ENCODE measurements at places on chromosomes 2 and 18.

- no peak for DNase-seq
Measured at GRCh38 chr2:206275312-206276055, 1.0 kb downstream of the ZDBF2 start.

DNA sequence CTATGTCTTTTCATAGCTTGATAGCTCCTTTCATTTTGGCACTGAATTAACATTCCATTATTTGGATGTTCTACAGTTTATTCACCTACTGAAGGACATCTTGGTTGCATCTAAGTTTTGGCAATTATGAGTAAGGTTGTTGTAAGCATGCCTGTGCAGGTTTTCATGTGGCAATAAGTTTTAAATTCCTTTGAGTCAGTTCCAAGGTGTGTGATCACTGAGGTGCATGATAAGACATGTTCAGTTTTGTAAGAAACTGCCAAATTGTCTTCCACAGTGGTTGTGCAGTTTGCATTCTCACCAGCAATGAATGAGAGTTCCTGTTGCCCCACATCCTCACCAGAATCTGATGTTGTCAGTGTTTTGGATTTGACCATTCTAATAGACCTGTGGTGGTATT lies 24.2 kb downstream of the XDH start:
- no peak for DNase-seq

DNA sequence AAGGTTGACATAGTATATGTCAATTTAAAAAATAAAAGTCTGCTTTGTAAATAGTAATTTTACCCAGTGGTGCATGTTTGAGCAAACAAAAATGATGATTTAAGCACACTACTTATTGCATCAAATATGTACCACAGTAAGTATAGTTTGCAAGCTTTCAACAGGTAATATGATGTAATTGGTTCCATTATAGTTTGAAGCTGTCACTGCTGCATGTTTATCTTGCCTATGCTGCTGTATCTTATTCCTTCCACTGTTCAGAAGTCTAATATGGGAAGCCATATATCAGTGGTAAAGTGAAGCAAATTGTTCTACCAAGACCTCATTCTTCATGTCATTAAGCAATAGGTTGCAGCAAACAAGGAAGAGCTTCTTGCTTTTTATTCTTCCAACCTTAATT lies 78.6 kb upstream of the CSRNP3 start:
- DNase-seq, result no peak

DNA sequence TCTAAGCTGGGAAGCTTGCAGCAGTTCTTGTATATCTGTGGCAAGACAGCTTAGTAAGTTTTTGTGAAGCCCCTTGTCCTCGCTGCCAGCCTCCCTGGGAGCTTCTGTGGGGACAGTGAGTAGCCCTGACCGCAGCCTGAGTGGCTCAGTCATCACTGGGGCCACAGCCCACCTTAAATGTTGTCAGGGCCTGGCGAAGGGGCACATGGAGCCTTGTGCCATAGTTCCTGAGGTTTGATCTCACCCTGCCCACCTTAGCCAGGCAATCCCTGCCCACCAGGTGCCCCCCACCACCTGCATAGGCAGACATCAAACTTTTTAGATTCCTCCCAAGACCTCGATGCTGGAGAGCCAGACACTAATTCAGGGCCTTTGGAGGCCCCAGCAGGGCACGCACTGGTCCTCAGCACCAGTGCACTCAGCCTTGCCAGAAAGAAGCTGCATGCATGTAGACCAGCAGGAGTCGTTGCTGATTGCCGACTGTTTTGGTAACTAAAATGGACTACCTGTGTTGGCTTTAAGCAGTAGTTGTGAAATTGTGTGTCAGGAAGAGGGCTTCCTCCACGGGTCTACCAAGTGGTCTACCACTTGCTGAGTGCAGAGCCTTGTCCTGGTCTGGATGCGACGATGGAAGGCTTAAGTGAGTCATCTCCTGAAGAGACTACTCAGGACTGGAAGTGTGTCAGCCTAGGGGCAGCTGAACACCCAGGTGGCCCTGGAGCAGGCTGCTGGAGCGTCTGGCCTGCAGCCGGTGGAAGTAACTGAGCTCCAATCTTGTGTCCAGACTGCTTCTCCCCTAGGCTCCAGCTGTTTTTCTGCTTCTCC lies 233.1 kb downstream of the SEPTIN10 start:
- no peak for DNase-seq

- DNase-seq, result no peak
Measured at GRCh38 chr2:226979004-226979403, 143.2 kb downstream of the RHBDD1 start.

DNA sequence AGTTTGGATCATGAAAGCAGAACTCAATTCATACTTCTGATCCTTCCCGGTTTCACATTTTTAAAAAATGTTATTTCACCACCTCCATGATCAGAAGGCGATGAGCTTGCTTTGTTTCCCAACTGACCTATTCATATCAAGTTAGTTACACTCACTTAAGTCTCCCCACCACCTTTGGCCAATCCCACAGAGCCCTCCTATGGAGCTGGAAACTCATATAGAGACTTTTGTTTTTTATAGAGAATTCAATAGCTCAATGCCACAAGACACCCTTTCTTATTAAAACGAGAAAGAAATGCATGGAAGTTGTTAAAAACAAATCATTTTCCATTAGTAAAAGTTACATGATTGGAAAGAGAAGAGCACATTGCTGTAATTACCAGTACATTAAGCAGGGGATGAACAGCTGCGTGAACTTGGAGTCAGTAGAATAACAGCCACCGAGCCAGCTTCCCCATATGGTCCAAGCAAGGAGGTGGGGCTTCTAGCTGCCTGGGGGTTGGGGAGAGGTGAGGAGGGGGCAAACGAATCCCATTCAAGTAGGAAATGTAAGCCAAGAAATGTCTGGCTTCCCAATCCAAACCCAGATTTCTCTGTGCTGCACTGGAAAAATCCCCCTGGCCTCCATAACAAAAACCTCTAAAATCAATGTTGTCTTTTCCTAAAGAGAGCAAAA lies 614.5 kb downstream of the IRS1 start:
- DNase-seq, result no peak

DNA sequence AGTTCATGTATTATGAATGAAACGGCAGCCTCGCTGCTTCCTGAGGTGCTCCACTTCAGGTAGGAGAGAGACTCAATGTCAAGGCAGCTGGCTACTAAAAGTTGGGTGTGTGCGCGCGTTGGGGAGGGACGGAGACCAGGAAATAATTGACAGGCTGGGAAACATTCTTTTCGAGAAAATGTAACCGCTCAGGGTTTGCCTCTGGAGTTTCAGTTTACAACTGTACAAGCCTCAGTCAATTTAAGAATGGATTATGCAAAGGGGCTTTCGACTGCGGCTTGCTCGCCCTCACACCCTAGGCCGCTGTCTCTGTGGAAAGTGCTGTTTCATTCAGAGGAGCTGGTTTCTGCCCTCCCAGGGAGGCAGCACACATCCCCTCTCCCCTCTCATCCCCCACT lies 4.4 kb upstream of the SPRED2 start:
- DNase-seq, result no peak

DNA sequence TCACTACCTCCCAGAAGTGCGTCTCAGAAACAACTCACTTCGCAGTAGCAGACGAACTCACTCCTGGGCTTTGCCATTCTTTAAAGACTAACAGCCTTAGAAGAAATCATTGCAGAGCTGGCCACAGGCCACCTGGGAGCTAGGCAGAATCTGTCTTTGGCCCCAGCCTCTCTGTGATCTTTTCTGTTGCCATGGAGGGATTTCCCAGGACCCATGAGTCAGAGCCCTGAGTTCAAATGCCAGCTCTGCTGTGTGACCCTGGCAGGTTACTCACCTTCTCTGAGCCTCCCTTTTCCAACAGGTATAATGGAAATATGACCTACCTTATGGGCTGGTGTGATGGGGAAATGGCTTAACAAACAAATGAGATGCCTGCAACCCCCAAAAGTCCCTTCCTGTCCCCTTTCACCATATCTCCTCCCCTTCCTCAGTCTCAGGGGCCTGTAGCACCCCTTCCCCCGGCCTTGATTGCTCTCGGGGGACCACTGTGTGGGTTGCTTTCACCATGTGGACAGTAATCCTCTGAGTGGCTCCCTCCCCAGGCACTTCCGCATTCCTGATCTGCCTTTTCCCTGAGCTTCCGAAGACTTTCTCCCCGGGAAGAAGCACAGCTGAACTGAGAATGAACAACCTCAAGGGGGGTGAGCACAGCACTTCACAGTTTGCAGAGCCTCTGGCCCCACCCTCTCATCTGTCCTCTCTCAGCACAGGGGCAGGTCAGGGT lies 34.0 kb upstream of the SLC66A3 start:
- DNase-seq, result no peak

GRCh38 chr2:604385-604784 lies 72.8 kb downstream of the TMEM18 start:
- no peak for DNase-seq

DNA sequence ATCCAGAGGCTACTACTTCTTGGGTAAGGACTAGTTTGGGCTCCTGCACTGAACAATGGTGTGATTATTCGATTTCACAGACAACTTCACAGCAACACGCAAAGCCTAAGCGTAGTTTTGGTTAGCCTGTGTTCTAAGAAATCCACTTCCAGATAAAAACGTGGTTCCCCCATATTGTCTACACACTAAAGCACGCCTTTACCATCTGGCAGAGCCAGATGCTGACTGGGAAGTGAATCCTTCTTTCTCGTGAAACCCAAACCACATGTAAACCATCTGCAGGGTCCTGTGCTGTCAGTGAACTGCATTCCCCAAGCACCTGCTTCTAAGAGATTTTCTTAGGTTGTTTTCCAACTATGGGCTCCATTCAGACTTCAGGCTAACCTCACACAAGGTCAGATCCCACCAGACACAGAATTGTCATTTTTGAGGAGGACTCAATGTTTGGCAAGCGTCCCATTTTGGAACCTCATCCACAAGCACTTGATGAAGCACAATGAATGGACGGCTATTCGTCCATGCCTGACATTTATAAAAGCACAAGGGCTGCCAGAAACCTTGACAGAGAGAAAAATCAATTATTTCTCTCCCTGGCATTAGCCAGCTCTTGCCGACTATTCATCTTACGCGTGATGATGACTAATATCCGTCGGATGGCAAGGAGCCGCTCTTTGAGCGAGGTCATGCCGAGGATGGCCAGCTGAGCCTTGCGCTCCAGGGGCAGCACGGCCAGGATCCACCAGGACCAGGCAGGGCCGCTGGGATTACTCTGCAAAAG lies 38.4 kb downstream of the LONRF2 start:
- no peak for DNase-seq

- DNase-seq, result no peak
Measured at GRCh38 chr18:75049455-75049789, 159.5 kb downstream of the PTGR3 start.

GRCh38 chr2:227783404-227784138 lies 30.1 kb upstream of the CCL20 start:
- DNase-seq, result no peak

DNA sequence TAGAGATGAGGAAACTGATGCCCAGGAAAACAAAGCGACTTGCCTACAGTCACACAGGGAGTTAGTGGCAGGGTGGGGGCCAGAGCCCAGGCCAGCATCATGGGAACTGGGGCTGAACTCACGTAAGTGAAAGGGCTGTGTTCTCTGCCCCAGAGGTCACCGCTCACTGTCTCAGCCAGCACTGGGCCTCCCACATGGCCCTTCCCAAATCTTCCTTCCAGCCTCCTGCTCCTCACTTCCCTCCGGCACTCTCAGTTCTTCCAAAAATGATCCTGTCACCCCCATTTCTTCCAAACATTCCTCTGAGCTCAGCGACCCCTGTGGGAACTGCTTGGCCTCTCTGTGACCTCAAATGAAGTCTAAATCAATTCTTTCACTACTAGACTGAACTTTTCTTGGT lies 90.5 kb upstream of the TMEM247 start:
- DNase-seq, result no peak

- DNase-seq, result no peak
Measured at GRCh38 chr2:54773838-54774237, 50.4 kb downstream of the EML6 start.

DNA sequence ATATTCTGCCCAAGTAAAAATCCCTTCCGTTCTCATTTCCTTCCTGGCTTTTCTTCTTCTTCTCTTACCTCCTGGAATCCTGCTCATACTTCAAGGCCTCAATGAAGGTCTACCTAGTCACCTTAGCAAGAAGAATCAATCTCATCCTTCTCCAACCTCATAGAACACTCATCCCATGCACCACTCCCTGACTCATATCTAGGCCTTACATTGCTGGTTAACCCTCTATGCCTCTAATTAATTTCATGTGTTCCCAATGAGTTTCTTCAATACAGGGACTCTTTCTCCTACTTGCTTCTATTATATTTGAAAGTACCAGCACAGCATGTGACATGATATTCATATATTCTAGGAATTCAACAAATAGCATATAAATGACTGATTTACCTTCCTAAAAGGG lies 63.0 kb downstream of the BCL11A start:
- DNase-seq, result no peak

GRCh38 chr2:168432100-168432499 lies 24.0 kb upstream of the CERS6 start:
- DNase-seq, result no peak

DNA sequence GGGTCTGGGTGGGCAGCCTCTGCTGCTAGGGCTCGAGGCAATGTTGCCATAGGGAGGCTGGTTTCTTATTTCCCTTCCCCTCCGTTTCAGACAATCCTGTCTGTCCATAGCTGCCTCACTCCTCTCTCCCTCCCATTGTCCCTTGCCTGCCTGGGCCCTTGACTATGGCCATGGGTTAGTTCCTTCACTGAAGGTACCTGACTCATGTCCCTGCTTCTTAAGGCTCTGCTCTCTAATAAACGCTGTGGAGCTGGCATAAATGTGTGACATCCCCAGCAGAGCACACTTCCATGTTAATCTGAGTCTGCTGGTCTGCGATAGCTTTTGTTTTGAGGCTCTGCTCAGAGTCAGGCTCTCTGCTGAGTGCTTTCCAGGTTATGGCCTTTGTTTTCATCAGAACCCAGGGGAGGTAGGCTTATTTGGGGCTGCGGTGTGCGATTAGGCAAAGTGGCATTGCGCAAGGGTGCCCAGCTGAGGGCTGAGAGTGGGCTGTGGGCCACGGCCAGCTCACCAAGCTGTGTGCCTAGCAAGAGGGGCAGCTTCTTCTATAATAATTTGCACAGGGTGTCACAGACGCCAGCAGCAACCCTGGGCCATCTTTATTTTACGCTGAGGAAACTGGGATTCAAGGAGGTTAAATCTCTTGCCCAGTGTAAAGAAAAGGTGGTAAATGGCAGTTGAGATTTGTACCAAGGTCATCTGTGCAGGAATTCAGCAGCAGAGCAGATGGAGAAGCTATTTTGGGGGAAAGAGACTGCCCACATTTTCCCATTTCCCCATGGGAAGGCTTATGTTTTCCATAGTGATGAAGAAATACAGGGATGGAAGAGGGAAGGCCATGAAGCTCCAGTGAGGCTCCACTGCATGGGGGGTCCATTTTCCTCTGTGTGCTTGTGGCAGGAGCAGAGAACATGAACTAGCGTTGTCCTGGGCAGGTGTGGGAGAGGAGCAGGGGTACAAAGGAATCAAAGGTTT lies 25.6 kb downstream of the MRPL33 start:
- no peak for DNase-seq

All from stimulated activated CD8-positive, alpha-beta memory T cell treated with anti-CD3 and anti-CD28 coated beads, Interleukin-4, amount 100 ng/mL, for 1 hour (primary cell).